ENCODE measurements at places on chromosomes 16 and 17.
A peak's percentile ranks its signal among the peaks of the same experiment; 100 is the strongest.

DNA sequence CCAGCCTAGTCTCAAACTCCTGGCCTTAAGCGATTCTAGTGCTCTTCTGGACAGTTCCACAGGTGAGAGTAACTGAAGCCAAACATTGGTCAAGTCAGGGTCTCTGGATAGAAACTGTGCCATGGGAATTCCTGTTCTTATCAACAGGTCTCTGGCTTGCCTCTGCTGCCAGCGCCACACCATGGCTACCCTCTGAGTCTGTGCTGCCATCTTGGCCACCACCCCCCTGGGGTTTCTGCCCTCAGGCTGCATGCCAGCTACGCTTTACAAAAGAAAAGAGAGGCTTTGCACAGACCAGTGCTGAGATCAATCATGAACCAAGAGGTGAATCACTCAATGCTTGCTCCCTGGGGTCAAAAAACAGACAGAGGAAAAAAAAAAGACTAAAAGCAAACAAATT is 24.4 kb upstream of the CREBBP start:
- no peak for DNase-seq

- DNase-seq, result peak; percentile 33
These were observed 59.8 kb upstream of the FBXO47 start for GRCh38 chr17:39026980-39027451.

GRCh38 chr17:28863953-28864352 is 9.1 kb downstream of the ERAL1 start:
- no peak for DNase-seq

GRCh38 chr17:33981711-33982601 is 273.1 kb upstream of the CCL2 start:
- DNase-seq, result no peak

DNA sequence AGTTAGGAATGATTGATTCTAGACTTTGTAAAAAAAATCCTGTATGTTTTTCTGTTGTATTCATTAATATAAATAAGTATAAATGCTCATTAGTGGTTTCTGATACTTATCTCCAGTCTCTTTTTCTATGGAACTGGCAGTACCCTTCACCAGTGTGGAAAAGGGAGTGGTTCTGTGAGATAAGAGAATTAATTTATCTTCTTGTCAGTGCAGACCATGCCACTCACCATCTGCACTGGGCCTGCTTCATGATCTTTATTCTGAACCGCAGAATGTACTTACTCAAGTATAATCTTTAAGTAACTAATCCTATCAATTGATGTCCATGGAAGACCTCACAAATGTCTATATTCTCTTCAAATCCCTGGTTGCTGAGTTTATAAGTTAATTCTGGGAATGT is 836.1 kb upstream of the CDH8 start:
- DNase-seq, result no peak

- DNase-seq, result peak; percentile 78
These were observed 5.8 kb upstream of the SPIRE2 start for GRCh38 chr16:89822188-89823086.

- DNase-seq, result no peak
These were observed 117.4 kb downstream of the PHKB start for GRCh38 chr16:47578573-47578972.

GRCh38 chr16:52603015-52603414 is 56.1 kb upstream of the TOX3 start:
- no peak for DNase-seq

DNA sequence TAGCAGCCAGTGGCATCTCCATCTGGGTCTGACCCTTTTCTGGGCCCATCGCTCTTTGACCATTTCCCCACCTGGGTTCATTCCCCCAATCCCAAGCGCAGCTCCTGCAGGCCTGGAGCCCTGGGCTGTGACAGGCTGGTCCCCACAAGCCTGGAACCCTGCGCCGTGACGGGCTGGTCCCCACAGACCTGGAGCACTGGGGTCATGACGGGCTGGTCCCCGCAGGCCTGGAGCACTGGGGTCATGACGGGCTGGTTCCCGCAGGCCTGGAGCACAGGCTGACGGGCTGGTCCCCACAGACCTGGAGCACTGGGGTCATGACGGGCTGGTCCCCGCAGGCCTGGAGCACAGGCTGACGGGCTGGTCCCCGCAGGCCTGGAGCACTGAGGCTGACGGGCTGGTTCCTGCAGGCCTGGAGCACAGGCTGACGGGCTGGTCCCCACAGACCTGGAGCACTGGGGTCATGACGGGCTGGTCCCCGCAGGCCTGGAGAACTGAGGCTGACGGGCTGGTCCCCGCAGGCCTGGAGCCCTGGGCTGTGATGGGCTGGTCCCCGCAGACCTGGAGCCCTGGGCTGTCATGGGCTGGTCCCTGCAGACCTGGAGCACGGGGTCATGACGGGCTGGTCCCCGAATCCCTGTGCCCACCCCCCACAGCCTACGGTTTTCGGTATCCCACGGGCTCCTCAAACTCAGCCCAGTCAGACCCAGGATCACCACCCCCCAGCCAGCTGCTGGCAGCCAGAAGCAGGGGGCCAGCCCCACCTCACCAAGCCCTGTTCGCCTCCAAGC is 16.6 kb downstream of the TMC6 start:
- DNase-seq, result no peak

DNA sequence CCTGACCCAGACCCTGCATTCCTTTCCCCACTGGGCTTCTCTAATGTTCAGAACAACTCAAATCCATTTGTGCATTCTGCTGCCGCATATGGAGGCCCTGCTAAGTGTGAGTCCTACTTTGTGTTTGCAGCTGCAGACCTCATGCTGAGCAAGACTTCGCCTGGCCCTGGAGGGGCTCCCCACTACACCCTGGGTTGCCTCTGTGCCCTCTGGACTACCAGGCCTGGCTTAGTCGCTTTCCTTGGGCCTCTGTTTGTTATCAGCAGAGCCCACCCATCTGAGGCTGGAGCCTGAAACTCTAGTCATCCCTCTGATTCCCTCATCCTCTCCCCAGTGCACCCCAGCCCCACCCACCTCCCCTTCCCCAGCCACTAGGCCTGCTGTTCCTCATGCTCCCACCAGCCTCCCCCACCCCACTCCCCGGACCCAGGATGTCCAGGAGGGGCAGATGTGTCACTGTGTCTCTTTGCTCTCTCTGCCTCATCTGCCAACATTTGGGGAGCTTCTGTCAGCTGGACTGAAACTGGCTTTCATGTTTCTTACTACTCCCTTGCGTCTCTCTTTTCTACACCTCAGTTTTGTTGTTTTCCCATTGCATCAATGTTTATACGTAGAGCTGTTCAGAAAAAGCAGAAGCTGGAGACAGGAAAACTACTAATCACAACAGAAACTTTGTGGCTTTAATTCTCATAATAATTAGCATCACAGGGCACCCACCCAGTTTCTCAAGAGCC is 17.9 kb upstream of the CD300E start:
- DNase-seq, result no peak

DNA sequence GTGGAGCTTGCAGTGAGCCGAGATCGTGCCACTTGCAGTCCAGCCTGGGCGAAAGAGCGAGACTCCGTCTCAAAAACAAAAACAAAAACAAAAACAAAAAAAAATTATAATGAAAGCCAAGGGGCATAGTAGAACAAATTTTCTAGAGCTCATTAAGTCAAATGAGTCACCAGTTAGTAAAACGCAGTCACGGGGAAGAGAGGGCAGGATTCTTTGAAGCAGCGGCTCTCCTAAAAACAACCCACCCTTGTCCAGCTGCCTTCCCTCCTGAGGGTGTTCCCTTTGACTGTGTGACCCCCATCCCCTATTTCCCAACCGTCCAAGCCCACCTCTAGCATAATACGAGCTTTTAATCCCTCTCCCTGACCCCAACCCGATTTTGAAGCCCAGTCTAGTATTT is 44.1 kb upstream of the STH start:
- DNase-seq, result no peak

DNA sequence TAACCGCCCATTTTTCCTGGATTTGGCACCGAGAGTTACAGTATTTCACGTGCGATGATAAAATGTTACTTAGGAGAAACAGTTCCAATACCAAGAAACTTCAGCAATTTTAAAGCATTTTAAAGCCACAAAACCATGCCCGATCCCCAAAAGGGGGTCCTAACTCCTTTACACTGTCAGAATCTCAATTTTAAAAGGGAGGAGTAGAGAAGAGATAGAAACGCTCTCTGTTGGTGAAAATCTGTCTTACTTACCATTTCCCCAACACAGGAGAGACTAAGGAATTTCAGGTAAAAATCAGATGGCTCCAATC is 526 bp upstream of the RNASEK start:
- DNase-seq, result no peak

DNA sequence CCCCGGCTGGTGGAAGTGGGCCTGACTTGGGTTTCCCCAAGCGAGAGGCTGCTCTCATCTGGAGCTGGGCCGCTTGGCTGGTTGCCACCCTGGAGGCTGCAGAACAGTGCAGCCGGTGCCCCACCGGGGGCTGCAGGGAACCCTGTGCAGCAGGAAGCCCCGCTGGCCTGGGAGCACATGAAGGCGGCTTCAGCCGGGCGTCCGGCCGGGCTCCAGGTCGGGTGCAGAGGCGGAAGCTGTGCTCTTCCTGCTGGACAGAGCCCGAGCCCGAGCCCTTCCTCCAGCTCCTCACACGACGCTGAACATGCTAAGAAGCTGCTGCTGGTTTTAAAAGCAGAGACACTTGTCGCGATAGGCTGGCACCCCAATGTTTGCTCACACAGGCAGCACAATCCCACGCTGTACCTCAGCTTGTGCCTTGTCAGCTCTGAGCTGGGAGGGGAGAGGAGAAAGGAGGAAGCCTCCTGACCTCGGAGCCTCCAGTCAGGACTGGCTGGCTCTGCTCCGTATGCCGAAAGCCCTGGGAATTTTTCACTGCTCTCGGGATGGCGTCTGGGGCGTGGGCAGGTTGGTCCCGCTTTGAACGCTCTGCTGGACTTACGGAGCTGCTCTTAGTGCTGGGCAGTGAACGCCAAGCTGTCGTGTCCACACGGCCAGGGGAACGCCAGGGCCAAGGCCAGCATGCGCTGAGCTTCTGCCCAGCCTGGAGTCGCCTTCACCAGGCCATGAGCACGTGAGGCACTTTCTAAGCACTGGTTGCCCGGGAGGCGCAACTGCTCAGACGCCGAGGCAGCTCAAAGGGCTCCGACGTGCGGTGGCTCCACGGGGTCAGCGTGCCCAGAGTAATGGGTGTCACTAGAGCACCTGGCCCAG is 8.8 kb downstream of the CDK5R1 start:
- DNase-seq, result peak; percentile 41

GRCh38 chr16:57620335-57621231 is 7.8 kb upstream of the ADGRG1 start:
- DNase-seq, result no peak

GRCh38 chr16:86040496-86040895 is 141.5 kb downstream of the IRF8 start:
- no peak for DNase-seq

DNA sequence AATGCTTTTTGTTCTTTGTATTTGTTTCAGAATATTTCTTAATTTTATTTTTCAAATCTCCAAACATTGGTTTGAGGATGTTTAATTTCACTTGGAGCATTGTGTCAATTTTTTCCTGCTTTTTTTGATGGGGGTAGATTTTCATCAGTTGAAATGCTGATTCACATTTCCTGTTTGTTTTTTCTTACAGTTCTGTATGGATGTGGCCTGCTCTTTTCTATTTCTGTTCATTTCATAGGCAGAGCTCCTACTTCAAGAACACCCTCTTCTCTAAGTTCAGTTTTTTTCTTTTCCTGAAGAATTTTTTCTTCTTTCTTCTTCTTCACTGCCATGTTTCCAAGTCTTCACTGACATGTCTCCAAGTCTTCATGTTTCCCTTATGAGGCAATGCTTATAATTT is 8.8 kb downstream of the MBTD1 start:
- no peak for DNase-seq

GRCh38 chr17:61806081-61806828 is 57.1 kb downstream of the BRIP1 start:
- no peak for DNase-seq

DNA sequence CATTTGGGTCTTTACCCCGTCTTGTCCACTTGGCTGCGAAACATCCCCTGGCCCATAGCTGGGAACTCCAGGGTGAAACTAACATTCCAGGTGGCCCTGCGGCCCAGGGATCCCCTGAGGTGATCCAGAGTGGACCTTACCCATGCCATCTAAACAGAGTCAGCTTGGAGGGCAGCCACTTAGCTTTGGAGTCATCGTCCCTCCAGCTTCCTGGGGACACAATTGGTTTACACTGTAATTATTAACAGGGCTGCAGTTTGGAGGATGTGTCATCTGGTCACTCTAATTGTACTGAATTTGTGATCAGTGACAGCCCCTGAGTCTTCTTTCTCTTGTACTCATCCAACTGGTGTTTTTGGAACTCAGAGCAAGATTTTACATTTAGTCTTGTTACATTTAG is 149.9 kb downstream of the ENGASE start:
- DNase-seq, result no peak

DNA sequence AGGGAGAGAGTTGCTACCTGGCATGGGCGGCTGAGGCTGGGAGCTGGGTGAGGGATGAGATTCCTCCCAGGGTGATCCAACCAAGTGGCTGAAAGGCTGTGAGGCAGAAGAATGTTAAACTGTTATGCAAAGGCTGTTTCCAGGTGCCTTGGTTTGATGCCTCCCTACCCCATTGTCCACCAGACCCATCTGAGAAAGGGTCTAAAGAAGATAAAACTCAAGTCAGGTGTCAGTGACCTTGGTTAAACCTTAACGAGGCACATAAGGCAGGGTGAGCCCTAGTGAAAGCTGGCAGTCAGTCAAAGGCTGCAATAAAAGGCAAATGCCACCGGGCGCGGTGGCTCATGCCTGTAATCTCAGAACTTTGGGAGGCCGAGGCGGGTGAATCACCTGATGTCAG is 23.8 kb downstream of the LDHD start:
- DNase-seq, result no peak

DNA sequence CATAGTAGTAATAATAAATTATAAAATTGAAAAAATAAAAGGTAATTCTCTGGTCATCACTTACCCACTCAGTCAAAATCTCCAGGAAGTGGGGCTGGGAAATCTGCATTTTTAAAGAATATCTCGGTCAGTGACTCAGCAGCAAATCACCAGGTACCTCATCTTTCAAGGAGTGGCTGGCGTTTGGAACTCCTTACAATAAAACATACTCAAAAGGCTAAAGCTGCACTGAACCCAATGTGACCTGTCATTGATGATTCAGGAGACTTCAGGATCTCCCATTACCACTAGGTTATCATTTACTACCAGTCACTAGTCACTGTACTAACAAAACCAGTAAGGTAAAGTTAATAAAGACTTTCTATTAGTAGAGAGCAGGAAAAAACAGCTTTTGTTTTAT is 21.5 kb upstream of the RFFL start:
- no peak for DNase-seq

GRCh38 chr16:84607694-84608093 is 10.2 kb downstream of the COTL1 start:
- DNase-seq, result no peak

GRCh38 chr16:79903471-79903870 is 302.9 kb upstream of the MAF start:
- DNase-seq, result no peak

All from WERI-Rb-1 (cell line).